ENCODE measurements at places on chromosomes 1 and 21.

GRCh38 chr1:31938184-31938975 lies at the start of gene PTP4A2:
Gene PTP4A2, minus strand, starts transcription at chr1:31938368. Its CDS starts 19,303 bp downstream, at chr1:31919065.
- H3K4me1 ChIP-seq, result peaks cover 16% of the 10 kb centered on the region
- H3K36me3 ChIP-seq, result no peaks in the 10 kb centered on the region
- peak within 1 kb of the TSS; percentile 67 for H3K4me3 ChIP-seq
- no peaks in the 10 kb centered on the region for H3K27me3 ChIP-seq

- peaks cover 17% of the 10 kb centered on the region for H3K4me1 ChIP-seq
- no peaks in the 10 kb centered on the region for H3K36me3 ChIP-seq
- peak overlapping the region; percentile 79 for H3K4me3 ChIP-seq
- H3K27ac ChIP-seq, result peak overlapping the region; percentile 69
- DNase-seq, result no peak
- H3K27me3 ChIP-seq, result no peaks in the 10 kb centered on the region
Measured at GRCh38 chr1:15410223-15410883, 665 bp downstream of the EFHD2 start.

DNA sequence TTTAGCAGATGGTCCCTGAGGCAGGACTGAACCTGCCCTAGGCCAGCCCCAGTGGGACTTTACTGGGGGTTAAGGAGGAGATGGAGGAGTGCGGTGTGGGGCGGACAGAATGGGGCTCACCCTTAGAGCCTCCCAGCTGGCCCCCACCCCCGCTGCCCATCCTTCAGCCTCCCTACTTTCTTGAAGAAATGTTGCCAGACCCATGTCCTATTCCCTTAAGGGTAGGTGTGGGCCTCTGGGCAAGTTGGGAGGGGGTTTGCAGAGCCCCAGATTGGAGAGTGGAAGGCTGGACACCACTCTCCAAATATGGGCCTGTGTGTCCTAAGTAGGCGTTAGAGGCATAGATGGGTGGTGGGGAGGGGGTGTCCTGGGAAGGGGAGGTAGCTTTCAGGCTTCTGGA lies 19.2 kb upstream of the EPS8L3 start:
- no peak overlapping the region for H3K4me3 ChIP-seq
- no peak overlapping the region for H3K27ac ChIP-seq
- H3K27me3 ChIP-seq, result no peaks in the 10 kb centered on the region

- no peaks in the 10 kb centered on the region for H3K27me3 ChIP-seq
- peak overlapping the region; percentile 79 for H3K4me3 ChIP-seq
- H3K27ac ChIP-seq, result no peak overlapping the region
- H3K36me3 ChIP-seq, result peaks cover 4% of the 10 kb centered on the region
Measured at GRCh38 chr1:145994391-145995120, 1.8 kb downstream of the TXNIP start.

DNA sequence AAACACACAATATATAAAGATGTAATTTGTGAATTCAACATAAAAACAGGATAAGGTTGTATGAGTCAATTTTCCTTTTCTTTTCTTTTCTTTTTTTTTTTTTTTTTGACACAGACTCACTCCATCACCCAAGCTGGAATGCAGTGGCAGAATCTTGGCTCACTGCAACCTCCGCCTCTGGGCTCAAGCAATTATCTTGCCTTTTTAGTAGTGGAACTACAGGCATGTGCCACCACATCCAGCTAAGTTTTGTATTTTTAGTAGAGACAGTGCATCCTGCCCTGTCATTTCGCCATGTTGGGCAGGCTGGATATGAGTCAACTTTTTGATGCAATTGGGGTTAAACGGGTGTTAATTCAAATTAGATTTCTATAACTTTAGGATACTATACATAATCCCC lies 10.3 kb upstream of the SPRR2B start:
- H3K4me3 ChIP-seq, result no peak overlapping the region
- no peaks in the 10 kb centered on the region for H3K27me3 ChIP-seq
- H3K36me3 ChIP-seq, result no peaks in the 10 kb centered on the region
